Activated CD8-positive, alpha-beta T cell treated with anti-CD3 and anti-CD28 coated beads, Interleukin-2, amount 10 ng/mL, durations not matched to agents 7 days and 5 days (primary cell): ENCODE measurements at places on chromosomes 6 and 20. TPM values are rescaled to one million over a fixed set of nuclear protein-coding genes. Genes with fewer than 3 reads are reported as not detected.

The THEMIS gene
- 144 TPM for total RNA-seq

The SLC13A3 gene
- not detected for total RNA-seq

The LST1 gene
- 139 TPM for total RNA-seq

DNA sequence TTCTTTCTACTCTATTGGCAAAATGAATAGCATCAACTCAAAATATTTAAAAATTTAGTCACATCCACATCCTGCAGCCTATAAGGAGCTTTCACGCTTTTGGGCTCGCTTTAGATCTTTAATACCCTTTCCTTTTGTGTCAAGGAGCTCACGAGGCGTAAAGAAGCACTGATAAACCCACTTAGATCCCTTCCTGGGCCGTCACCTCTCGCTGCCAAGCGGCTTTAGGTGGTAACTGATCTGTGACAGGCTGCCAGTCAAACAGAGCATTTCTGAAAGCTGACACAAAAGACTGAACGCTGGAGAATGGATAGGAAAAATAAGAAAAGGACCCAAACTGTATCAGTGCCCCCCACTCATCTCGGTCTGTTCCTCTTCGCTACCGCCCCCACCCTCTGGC is 385.7 kb upstream of the MMS22L start:
- no peak overlapping the region for H3K27ac ChIP-seq
- no peaks in the 10 kb centered on the region for H3K36me3 ChIP-seq
- H3K27me3 ChIP-seq, result no peaks in the 10 kb centered on the region
- DNase-seq, result no peak

The TMEM170B gene
- 0.95 TPM for total RNA-seq

DNA sequence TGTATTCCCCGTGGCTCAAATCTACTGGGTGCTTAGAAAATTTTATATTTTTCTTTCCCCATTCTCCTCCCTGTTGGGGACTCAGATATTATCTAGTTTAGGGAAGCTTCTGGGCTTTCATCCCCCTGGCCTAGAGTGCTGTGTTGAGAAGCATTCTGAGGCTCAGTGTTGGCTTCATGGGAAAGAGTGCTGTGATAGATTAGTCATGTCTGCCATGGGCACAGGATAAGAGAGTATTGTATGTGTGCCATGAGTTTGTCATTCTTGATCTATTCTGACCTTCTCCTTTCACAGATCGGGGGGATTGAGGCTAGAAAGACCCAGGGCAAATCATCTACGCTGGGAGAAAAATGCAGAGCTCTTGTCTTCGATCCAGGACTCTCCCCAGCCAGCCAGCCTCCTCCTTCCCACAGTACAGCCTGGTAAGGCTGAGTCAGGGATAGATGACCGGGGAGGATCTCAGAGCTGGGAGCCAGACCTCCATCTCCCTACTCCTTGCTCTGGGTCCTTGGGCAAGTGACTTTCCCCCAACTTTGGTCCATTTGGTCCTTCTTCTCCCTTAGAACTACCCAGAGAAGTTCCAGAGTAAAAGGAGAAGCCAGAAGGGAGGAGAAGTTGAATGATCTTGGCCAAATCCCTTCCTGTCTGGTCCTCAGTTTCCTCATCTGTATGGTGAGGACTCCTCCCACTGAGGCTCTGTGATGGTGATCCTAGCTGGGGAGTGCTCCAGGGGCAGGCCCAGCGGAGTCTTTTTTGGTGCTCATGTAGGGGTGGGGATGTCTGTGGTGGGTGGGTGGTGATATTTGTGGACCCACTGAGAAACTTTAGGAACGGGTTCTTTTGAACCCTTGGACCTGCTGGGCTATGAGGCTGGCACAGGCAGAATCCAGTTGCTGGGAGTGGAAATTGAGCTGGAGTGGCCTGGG is 5.0 kb downstream of the SRC start:
- no peak for DNase-seq
- H3K27ac ChIP-seq, result no peak overlapping the region
- H3K4me1 ChIP-seq, result peaks cover 3% of the 10 kb centered on the region
- no peak overlapping the region for H3K4me3 ChIP-seq
- H3K36me3 ChIP-seq, result no peaks in the 10 kb centered on the region

The TAAR8 gene
- not detected for total RNA-seq

DNA sequence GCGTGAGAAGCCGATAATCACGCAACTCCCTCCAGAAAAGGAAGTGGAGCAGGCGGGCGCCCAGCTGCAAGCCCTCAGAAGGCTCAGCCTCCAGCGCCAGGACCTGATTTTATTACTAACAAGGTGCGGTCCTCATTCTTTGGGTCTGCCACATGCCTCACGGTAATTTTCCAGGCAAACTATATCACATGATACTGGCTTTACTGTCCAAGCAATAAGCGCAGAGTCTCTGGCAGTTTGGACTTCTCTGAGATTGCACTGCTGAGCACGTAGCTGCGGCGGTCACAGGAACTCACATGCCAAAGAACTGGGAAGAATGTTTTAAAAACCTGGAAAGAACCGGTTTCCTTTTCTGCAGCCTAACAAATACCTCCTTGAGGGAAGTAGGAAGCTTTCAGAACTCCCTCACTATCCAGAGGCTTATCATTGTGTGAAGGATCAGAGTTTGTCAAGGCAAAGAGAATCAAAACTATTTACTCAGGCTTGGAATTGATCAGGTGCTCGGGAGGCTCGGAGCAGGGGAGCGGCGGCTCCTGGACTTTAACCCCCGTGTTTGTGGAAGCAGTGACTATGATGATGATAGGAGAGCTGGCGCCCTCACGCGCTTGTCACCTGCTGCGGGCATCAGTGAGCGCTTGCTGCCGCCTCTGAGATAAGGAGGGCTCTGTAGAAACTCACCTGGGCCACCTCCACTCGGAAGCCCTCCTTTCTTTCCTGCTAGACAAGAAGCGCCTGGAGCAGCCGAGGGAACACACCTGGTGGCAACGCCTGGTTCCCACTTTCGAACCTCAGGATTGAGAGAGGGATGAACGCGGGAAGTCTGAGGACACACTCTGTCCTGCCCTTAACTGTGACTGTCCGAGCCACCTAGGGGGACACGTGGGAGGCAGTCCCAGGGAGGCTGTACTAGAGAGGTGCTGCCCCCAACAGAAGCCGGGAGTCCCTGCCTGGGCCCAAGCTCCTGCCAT is 27.2 kb upstream of the SYNJ2 start:
- peaks cover 16% of the 10 kb centered on the region for H3K27me3 ChIP-seq
- no peak overlapping the region for H3K27ac ChIP-seq
- no peak for DNase-seq
- no peaks in the 10 kb centered on the region for H3K4me1 ChIP-seq
- no peak overlapping the region for H3K4me3 ChIP-seq

GRCh38 chr20:23644164-23644563 is 6.4 kb upstream of the CST3 start:
- H3K27ac ChIP-seq, result no peak overlapping the region
- peaks cover 5% of the 10 kb centered on the region for H3K4me1 ChIP-seq
- H3K27me3 ChIP-seq, result peaks cover 5% of the 10 kb centered on the region
- no peak overlapping the region for H3K4me3 ChIP-seq
